ENCODE measurements at places on chromosomes 13 and 19.
A peak's percentile ranks its signal among the peaks of the same experiment; 100 is the strongest.

GRCh38 chr13:112842931-112843391 is 126.1 kb upstream of the MCF2L start:
- DNase-seq = no peak

- no peak for DNase-seq
These were observed 784.4 kb downstream of the DACH1 start for GRCh38 chr13:71082631-71083030.

DNA sequence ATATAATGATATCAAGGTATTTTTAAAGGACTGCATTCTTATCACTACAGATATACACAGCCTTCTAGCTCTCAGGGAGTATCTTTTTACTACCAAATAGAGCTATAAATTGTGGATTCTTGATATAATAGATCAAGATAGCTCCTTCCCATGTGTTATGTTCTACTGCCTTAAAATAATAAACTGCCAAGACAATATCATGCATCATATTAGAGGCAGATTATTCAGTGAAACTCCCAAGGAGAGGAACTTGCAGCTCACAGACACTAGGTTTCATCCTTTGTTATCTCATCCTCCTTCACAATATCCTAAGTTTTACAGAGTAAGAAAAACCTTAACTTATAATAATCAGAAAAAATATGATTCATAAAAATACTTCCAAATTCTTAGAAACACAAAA is 802.8 kb downstream of the DIAPH3 start:
- no peak for DNase-seq

DNA sequence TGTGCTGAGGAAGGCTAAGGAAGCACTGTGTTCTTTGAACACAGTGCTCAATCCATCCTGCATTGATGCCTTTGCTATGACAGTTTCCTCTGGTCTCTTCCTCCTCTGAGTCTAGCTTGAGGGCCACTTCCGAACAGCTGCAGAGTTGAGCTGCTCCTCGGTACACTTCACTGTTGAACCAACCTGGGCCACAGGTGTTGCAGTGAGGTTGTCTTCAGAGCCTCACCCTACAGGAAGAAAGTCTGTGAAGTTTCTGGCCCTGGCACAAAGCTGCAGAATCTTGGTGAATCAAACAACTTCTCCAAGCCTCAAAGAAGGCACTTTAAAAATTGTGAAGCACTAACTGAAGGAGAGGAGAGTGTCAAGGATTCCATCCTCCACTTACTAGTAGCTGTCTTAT is 394.0 kb downstream of the KCNRG start:
- DNase-seq = no peak

DNA sequence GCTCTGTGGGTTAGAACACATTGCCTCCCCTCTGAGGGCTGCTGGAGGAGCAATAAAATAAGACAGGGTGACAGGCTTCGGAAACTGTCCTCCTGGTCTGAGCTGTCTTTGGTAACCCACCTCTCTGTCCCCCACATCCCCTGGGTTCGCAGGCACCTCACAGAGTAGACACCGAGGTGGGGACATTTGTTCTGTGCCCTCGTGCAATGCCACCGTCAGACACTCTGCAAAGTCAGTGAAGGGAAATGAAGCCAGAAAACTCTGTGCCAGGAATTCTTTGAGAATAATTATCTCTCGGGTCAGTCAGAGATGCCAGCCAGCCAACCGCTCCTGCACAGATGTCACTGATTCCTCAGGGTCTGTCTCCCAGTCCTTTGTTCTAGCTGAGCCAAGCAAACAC is 493.6 kb downstream of the FOXO1 start:
- no peak for DNase-seq

DNA sequence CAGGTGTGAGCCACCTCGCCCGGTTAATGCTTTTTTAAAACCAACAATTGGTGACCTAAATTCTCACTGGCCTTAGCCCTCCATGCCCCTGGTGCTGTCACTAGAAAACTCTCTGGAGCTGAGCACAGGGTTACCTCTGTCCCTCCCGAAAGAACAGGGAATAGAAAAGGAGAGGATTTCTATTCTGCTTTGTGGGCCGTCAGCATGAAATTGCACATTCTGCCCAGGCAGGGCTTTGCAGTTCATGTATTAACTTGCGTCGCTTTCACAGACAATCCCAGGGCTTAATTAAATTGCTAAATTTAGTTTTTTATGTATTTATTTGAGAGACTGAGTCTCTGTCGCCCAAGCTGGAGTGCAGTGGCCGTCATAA is 583 bp upstream of the ZNF480 start:
- DNase-seq = no peak

DNA sequence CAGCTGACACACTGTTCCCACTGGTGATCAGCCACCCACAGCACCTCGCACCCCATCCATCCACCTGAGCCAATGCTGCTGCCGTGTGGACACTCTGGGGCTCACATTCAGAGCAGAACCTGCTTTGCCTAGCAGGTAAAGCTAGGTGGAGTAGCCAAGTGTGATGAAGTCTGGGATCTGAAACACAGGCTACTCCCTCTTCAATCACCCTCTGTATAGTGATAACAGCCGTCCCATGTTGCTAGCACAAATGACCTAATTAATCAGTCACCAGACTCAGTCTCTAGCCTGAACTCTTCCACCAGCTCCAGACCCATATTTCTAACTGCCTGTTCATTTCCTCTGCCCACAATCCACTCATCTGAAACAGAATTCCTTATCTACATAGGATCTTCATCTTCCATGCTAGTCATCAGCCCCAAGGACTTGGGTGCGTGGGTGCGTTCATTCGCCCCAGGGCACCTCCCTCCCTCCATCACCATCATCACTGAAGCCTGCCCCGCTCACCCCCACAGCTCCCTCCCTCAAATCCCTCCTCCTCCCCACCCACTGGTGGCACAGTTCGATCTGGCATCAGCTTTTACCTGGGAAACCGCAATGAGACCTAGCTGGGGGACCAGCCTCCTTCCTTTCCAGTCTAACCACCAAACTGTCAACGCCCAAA is 19.8 kb downstream of the STK24 start:
- no peak for DNase-seq

DNA sequence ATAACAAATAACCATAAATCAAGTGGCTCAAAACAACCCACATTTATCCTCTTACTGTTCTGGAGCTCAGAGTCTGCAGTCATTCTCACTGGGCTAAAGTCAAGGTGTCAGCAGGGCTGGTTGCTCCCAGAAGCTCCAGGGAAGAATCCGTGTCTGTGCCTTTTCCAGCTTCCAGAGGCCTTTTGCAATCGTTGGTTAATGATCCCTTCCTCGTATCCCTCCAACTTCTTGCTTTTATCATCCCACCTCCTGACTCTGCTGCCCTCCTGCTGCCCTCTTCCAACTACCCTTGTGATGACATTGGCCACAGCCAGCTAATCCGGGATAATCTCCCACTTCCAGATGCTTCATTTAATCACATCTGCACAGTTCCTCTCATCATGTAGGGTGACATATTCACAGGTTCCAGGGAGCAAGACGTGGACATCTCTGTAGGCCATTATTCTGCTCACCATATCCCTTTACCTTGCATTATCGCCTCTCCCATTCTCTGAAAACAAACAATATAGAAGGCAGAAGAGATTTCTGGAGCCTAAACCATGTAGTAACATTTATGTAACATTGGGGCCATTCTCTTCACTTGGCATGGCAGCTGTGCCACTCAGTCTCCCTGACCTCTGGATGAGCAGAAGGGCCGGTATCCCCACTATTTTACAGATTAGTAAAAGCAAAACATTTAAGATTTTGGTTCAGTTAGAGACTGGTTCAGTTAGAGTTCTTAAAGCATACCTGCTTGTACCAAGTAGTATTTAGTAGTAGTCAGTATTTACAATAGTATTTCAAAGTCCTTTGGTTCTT is 53.5 kb downstream of the RFC3 start:
- no peak for DNase-seq

DNA sequence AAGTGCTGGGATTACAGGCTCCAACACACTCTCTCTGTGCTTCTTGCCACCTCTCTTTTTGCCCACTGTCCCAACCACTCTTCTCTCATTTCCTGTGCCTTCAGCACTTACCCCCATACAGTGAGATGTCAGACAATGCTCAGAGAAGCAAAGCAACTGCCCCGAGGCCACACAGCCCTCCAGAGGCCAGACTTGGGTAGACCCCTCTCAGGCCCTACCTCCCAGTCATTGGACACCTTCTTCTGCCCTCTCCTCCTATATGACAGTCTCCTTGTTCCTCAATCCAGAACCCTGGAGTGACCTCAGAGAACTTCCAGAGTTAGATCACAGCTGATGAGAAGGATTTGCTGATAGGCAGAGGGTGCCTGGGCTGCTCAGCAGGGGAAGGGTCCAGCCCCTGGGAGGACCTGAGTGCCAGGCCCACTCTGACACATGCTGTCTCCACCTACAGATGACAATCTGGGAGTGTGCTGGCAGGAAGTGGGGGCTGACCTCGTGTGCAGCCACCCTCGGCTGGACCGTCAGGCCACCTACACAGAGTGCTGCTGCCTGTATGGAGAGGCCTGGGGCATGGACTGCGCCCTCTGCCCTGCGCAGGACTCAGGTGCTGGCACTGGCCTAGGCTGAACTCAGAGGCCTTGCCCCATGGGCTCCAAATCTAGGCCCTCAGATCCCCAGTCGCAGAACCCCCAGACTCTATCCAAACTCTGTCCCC is 24.4 kb downstream of the LTBP4 start:
- DNase-seq = no peak

- DNase-seq = no peak
These were observed 208.6 kb downstream of the URI1 start for GRCh38 chr19:30150626-30151025.

GRCh38 chr19:51125421-51126075 is 842 bp downstream of the SIGLEC9 start:
- no peak for DNase-seq

GRCh38 chr13:51793570-51794271 is 10.2 kb downstream of the DHRS12 start:
- no peak for DNase-seq

DNA sequence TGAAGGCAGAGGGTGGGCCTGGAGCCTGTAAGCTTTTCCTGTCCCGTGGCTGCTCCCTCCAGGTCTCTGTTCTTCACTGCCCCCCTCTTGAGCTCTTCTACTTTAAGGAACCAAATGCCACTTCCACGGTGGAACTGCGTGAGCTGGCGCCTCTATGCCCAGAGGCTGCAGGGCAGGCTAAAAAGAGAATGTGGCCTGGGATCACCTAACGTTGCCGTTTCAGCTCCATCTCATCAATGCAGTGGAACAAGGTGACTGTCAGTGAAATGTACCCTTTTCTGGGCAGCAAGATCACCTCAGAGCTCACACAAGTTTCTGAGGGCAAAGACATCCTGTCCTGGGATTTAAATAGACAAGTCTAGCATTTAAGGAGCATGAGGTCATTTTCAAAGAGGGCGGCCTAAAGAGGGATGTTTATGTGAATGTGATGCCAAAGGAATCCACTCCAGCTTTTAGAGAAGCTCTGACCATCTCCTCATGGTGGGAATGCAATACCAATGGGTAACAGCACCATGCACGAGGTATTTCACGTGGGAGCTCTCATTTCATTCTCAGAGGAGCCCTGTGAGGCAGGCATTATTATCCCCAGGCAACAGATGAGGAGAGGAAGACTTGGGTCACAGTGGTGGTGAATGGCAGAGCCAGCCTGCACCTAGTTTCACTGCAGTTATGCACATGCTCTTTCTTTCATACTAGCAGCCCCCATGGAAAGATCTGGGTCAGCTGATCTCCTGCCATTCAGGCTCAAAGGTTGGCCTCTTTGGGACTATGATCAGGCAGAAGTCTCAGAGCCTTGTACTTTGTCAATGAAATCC is 39.3 kb downstream of the RGCC start:
- DNase-seq = no peak

- DNase-seq = peak; percentile 87
These were observed 32.4 kb downstream of the RASA3 start for GRCh38 chr13:114099918-114100445.

DNA sequence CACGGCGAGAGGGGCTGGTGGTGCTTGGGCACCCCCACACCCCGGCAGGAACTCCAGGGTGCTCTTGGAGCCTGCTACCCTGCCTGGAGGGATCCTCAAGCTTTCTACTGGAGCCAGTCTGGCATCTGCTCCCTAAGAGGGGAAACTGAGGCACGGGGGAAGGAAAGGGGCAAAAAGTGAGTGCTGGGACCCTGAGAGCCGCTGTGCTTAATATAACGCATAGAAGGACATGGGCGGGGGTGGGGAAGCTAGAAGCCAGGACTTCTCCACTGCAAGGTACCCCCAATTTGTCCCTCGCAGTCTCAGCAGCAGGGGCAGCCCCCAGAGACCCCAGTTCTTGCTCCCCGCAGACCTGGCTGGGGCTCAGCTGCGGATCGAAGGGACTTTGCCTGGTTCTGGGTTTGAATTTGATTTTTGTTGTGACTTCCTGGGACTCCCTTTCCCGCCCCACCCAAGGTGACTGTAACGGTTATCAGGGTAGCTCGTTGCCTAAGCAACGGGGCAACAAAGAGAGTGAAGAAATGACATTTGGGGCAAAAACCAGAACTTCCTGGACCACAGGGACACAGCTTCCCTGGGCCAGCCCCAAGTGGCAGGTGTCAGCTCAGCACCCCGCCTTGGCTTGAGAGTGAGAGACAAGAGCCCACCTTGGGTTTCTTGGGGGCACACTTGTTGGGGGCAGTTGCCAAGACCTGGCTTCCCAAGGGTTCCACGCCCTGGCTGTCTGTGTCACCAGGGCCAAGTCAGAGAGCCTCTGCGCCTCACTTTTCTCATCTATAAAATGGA is 638 bp downstream of the ADGRE5 start:
- DNase-seq = no peak

GRCh38 chr19:34974646-34975045 is 10.6 kb upstream of the ZNF792 start:
- no peak for DNase-seq

DNA sequence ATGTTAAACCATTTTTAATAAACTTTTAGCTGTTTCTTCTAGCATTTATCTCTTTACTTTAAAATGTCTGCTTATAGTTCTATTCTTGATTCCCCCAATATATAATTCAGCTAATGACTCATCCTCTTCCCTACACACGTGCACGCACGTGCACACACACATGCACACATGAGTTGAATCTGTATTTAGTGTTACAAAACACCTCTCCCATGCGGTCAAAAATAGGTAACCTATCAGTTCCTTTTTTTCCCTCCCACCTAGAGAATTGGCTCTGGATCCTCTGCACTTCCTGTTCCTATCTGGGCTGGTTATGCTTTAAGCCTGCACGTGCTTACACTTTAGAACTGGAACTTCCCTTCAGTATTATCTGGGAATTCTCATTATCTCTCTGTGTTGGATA is 144.1 kb downstream of the PAN3 start:
- no peak for DNase-seq

- DNase-seq = no peak
These were observed 3.8 kb upstream of the CASP14 start for GRCh38 chr19:15045506-15045905.

All from neural progenitor cell (in vitro differentiated cells).